Fibroblast of skin of left quadriceps (primary cell): ENCODE measurements at places on chromosomes 6 and 20.

GRCh38 chr6:7731294-7731693 lies 5.4 kb downstream of the BMP6 start:
- no peak for DNase-seq

- peak; percentile 39 for DNase-seq
Measured at GRCh38 chr6:113464960-113465359, 392.2 kb upstream of the MARCKS start.

- no peak for DNase-seq
Measured at GRCh38 chr20:39751557-39752137, 789.5 kb downstream of the DHX35 start.

GRCh38 chr6:7730784-7731227 lies 4.9 kb downstream of the BMP6 start:
- DNase-seq = peak; percentile 43

DNA sequence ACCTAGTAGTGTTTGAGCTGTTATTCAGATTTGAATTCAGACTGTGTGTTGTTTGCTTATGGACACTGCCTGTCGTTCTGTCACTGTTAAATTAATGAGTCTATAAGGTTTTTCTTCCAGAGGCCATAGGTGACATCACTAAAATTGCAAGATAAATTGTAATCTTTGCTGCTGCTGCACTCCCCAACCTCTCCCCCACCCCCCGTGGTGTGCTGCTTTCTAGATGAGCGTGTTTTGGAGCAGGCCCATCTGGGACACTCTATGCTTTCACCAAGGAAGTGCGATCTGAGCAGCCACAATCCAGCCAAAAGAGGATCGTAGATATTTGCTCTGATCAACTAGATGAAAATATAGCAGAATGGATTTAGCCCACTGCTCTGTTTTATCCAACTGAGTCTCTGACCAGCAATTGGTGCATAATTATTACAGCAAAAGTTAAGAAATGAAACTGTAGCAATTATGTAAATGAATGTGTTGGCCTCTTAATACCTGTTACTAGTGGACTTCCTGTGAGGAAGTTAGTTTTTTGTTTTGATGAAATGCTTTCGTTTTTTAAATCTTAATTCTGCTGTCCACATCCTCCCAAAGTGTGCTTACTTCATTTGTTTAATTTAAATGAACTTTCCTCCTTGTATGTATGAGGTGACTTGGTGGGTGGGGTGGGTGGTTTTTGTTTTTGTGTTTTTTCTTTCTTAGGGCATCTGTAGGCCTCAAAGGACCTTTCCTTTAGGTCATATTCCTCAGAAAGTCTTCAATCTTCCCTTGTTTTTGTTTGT lies 58.1 kb downstream of the RPRD1B start:
- no peak for DNase-seq

GRCh38 chr6:135181333-135182070 lies 394 bp downstream of the MYB start:
- DNase-seq = no peak

GRCh38 chr6:45369870-45370269 lies 7.9 kb downstream of the SUPT3H start:
- no peak for DNase-seq

DNA sequence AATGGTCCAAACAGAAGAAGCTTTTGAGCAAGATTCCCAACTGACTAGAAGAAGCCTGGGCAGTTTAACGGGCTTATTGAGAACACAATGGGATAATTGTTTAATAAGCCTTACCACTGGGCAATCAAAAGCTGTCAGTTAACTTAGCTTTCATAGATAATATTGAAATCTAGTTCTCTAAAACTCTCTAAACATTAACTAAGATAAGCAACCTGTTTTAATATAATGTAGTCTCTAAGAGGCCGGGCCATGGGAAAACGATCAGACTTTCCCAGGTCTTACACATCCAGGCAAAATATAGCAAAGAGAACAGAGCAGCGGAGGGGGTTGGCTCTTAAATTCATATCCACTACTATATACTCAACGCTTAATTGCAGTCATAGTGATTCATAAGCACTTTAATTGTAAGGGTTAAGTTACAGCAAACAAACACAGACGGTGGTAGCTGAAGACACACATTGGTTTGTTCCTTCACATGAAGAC lies 128.0 kb upstream of the FAM83B start:
- DNase-seq = no peak

GRCh38 chr6:41446907-41447545 lies 99.2 kb upstream of the FOXP4 start:
- no peak for DNase-seq
